H1 (cell line): ENCODE measurements at places on chromosomes 2 and 18. TPM values are rescaled to one million over a fixed set of nuclear protein-coding genes. Genes with fewer than 3 reads are reported as not detected.

DNA sequence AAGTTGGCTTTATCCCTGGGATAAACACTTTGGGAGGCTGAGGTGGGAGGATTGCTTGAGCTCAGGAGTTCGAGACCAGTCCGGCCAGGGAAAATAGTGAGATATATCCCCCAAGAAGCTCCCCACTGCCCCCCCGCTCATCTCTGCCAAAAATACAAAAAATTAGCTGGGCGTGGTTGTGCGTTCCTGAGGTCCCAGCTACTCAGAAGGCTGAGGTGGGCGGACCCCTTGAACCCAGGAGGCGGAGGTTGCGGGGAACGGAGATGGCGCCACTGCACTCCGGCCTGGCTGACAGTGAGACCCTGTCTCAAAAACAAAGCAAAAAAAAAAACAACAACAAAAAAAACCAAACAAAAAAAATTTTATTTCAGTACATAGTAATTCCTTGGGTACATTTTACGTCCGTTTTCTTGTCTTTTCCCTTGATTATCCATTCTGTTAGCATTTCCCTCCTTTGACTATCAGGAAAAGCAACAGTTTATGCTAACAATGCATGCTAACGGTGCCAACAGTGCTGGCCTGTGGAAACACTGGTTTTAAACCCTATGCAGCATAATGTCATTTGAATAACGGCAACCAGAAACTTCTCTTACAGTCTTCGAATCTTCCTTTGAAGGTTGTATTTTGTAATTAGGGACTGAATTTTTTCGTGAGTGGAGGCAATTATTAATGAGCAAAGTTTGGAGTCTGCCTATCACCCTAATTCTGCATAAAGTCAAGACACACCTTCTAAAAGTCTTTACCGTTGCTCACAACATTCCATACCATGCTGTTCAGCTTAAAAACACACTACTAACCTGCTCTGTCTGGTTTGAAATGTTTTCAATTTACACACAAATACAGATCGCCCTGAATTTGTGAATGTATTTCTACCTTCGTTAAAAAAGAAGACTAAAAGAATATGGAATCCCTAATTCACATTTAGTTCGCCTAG is 721 bp upstream of the MIB1 start:
- no peak for DNase-seq

Gene CFC1
- 0.31 TPM in 1 of 2 replicates, not detected in the other for total RNA-seq

Gene MYO1B
- 55.5 and 61.2 TPM in 2 replicates for total RNA-seq

- DNase-seq = no peak
These were observed 91.4 kb downstream of the B3GNT2 start for GRCh38 chr2:62287282-62287681.

Gene LBX2
- 0.55 TPM in 1 of 2 replicates, not detected in the other for total RNA-seq

DNA sequence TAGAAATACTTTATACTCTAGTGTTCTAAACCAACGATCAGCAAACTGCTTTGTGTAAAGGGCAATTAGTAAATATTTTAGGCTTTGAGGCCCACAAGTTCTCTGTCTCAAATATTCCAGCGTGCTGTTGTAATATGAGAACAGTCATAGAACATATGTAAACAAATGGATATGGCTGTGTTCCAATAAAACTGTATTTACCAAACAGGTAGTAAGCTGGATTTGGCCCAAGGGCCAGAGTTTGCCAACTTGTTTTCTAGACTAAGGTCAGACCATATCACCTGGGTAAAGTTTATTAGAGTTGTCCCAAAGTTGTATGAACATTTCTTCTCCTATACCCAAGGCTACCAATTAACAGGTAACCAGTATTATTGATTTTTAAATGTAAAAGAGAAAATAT is 303.2 kb upstream of the MC4R start:
- no peak for DNase-seq

GRCh38 chr18:32366586-32367538 is 103.8 kb downstream of the GAREM1 start:
- DNase-seq = no peak

- DNase-seq = no peak
These were observed 90.4 kb upstream of the HAAO start for GRCh38 chr2:42882756-42883155.

Gene PROC
- 1.5 and 1.7 TPM in 2 replicates for total RNA-seq

DNA sequence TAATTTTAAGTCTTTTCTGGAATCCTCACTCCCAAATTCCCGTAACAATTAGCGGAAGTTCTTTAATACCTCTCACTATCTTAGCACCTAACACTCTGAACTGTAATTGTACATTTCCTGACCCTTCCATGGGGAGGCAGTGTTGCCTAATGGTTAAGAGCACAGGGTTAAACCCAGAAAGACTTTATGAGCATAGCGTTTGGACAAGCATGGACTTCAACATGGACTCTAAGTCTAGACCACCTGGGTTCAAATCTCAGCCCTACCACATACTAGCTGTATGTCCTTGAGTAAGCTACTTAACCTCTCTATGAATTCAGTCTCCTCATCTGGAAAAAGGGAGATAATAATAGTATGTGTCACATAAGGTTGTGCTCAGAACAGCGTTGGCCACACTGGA is 13.0 kb downstream of the ANTXR1 start:
- DNase-seq = peak; percentile 66

Gene DLX2
- 0.13 and 0.45 TPM in 2 replicates for total RNA-seq

DNA sequence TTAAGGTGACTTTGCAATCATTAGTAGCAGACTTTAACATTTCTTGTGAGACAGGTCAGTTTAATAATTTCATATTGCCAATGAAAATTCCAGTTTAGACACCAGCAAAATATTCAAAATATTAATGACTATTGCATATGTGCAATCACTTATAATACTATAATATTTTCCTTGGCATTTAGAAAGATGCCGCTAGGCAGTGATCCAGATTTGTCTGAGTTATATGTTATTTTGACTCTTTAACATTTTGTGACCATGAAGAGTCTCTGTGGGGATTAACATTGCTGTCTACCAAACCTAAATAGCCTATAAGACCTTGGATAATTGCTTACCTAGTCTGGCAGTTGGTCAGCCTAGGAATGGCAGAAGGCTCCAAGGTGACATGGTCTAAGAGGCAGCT is 389.6 kb downstream of the THSD7B start:
- no peak for DNase-seq

DNA sequence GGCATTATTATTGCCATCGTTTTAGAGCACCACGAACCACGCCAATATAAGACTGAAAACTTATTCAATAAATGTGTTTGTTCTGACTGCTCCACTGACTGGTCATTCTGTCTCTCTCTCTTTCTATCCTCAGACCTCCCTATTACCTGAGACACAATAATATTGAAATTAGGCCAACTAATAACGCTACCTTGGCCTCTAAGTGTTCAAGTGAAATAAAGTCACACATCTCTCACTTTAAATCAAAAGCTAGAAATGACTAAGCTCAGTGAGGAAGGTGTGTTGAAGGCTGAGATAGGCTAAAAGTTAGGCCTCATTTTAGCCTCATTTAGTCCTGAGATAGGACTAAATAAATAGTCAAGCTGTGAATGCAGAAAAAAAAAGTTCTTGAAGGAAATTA is 38.8 kb downstream of the G6PC2 start:
- DNase-seq = no peak

Gene FASTKD1
- 69.2 and 70.8 TPM in 2 replicates for total RNA-seq

Gene CASP8
- 3.6 and 3.7 TPM in 2 replicates for total RNA-seq

DNA sequence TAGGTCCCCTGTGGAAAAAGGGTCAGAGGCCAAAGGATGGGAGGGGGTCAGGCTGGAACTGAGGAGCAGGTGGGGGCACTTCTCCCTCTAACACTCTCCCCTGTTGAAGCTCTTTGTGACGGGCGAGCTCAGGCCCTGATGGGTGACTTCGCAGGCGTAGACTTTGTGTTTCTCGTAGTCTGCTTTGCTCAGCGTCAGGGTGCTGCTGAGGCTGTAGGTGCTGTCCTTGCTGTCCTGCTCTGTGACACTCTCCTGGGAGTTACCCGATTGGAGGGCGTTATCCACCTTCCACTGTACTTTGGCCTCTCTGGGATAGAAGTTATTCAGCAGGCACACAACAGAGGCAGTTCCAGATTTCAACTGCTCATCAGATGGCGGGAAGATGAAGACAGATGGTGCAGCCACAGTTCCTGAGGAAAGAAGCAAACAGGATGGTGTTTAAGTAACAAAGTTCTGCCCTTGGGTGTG is 165.8 kb downstream of the RPIA start:
- DNase-seq = no peak

Gene LINC00305
- not detected in 2 replicates for total RNA-seq

GRCh38 chr2:23199115-23199918 is 185.7 kb upstream of the KLHL29 start:
- DNase-seq = no peak

DNA sequence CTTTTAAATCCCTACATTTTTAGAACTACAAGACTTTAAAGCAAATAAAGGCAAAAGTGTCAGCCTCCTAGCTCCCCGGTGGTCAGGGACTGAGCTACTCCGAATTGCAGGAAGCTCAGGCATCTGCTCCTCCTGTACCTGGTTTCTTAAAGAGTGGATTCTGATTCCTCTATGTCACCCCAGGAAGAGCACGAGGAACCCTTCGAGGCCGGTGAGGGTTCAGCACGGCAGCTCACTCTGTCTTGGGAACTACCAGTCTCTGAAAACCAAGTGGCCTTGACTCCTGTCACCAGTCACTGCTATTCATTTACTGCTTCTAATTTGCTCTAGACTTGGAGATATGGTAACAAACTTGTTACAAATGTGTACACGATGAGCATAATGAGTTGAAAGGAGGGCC is 2.3 kb downstream of the PER2 start:
- DNase-seq = no peak

- no peak for DNase-seq
These were observed 21.6 kb upstream of the OTX1 start for GRCh38 chr2:63029058-63029457.

GRCh38 chr2:10094271-10094814 is 14.1 kb upstream of the CYS1 start:
- no peak for DNase-seq

DNA sequence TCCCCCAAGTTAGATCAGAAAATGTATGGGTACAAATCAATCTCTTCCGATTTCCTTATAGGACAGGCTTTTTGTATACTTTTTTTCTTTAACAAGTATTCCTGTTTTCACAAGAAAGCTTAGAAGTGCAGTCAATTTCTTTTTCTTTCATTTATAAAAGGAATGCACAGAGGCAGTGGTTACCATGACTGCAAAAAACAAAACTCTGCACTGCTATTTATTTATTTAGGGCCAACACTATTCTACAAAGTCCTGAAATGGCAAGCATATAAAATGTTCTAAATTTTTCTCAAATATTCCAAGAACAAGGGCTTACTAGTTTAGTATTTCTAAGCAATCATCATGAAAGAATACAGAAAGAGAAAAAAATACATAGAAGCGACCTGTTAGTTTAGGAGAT is 22.2 kb downstream of the ATAD2B start:
- no peak for DNase-seq

DNA sequence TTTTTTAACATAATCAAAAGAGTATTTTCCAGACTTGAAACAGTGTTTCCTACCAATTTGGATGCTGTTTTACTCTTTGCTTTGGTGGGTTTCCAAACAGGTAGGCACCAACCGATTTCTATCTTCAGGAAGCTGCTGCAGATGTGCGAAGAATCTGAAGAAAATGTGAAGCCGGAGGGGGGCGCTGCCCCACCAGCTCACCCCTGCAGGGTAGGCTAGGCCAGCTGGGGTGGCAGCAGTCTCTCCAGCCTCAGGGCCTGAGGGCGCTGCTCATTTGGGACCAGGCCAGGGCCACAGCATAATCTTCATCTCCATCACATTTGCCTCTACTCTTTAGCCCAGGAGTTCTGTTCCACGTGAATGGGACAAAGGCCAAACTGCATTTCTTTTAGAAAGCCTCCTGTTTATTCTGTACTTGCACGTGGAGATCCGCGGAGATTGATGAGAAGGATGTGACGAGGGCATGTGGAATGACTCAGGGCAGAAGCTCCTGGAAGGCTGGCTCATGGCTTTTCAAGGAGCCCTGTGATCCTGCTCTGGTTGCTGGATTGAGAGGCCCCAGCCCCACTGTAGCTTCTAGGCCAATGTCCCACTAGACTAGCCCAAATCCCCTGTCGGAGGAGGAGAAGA is 84.2 kb upstream of the FAM136A start:
- DNase-seq = peak; percentile 76

Gene BAZ2B
- 46.3 and 48.8 TPM in 2 replicates for total RNA-seq

- no peak for DNase-seq
These were observed 31.6 kb upstream of the FZD5 start for GRCh38 chr2:207801259-207801658.

Gene FOXI3
- total RNA-seq = 15.9 and 17.1 TPM in 2 replicates
